ENCODE measurements at places on chromosomes 12 and 14. TPM values are rescaled to one million over a fixed set of nuclear protein-coding genes. Genes with fewer than 3 reads are reported as not detected.

RAD51AP1 gene
- 1.7 TPM for total RNA-seq

PRPH gene
- 0.46 TPM for total RNA-seq

KRT79 gene
- not detected for total RNA-seq

SMOC1 gene
- total RNA-seq, result 0.65 TPM

CFAP251 gene
- total RNA-seq, result 3.3 TPM

SOX5 gene
- 6.1 TPM for total RNA-seq
